Right ventricle myocardium inferior (tissue), 1 donor: ENCODE measurements at places on chromosomes 13 and 19. TPM values are rescaled to one million over a fixed set of nuclear protein-coding genes. Genes with fewer than 3 reads are reported as not detected.
A peak's percentile ranks its signal among the peaks of the same experiment; 100 is the strongest.

ZNF714 gene
- 2.7 TPM for total RNA-seq

IGLON5 gene
- not detected for total RNA-seq

VSTM2B gene
- not detected for total RNA-seq

DNAAF3 gene
- 0.73 TPM for total RNA-seq

PEAK3 gene
- 0.68 TPM for total RNA-seq

LILRA5 gene
- total RNA-seq, result 1.8 TPM

ZNF724 gene
- 1.3 TPM for total RNA-seq

LRRC8E gene
- 2.5 TPM for total RNA-seq

CKAP2 gene
- total RNA-seq, result 7.1 TPM

DNA sequence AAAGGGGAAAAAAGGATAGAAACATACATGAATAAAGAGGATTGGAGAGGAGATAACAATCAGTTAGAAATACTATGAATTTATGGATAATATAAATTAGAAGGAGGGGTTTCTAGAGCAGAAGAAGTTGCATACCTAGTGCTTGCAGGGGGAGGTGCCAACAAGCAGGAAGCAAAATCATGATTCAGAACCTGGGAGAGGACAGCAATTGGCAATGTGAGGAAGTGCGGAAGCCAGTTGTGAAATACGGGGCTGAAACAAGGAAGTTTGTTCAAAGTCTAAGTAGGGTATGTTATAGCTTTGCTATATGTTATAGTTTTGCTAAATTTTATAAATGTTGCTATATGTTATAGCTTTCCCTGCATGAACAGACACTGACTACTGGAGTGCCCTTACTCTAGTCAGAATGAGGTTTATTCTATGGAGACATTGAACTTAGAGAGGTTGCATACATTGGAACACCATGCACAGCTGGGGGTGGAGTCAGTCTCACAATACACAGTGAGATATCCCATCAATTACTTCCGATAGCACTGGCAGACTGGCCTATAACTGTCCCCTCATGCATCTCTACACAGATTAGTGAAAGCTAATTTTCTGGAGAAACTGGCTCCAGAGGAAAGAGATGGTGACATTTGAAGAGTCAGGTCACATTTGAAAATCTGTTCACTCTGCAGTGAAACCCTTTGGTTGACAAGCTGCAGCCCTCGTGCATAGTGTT is 92.1 kb downstream of the GPC6 start:
- DNase-seq, result no peak

GRCh38 chr13:95367309-95367843 is 66.1 kb upstream of the ABCC4 start:
- no peak for DNase-seq

GRCh38 chr19:40407714-40408597 is 5.2 kb downstream of the PRX start:
- DNase-seq, result no peak

DNA sequence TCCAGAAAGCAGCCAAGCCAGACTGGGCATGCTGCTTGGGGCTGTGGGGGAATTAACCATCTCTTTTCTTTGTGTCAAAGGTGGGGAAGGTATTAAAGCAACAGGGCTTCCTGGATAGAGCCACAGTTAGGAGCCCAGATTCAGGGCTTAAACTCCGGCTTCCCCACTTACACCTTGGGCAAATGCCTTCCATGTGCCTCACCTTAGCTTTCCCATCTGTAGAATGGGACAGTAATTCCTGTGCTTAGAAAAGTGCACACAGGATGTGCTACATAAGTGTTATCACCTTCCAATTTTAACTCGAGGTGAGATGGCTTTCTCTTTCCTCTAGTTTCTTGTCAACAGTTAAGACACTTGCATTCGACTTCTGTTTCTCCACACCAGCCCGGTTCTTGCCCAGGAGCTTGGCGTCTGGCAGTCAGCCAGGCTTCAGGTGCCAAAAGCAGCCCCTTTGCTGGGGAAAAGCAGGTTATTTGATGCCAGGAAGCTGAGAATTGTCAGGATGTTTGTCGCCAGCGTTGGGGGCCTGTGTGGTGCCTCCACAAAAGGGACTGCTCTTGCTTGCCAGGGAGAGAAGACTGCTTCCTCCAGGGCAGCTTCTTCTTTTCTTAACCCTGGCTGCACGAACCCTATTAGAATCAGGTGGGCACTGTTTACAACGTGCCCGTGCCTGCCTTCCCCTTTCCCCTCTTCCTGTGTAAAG is 79.2 kb downstream of the SIPA1L3 start:
- DNase-seq, result no peak

- DNase-seq, result no peak
Observed at GRCh38 chr19:571566-571974, 826 bp upstream of the BSG start.

DNA sequence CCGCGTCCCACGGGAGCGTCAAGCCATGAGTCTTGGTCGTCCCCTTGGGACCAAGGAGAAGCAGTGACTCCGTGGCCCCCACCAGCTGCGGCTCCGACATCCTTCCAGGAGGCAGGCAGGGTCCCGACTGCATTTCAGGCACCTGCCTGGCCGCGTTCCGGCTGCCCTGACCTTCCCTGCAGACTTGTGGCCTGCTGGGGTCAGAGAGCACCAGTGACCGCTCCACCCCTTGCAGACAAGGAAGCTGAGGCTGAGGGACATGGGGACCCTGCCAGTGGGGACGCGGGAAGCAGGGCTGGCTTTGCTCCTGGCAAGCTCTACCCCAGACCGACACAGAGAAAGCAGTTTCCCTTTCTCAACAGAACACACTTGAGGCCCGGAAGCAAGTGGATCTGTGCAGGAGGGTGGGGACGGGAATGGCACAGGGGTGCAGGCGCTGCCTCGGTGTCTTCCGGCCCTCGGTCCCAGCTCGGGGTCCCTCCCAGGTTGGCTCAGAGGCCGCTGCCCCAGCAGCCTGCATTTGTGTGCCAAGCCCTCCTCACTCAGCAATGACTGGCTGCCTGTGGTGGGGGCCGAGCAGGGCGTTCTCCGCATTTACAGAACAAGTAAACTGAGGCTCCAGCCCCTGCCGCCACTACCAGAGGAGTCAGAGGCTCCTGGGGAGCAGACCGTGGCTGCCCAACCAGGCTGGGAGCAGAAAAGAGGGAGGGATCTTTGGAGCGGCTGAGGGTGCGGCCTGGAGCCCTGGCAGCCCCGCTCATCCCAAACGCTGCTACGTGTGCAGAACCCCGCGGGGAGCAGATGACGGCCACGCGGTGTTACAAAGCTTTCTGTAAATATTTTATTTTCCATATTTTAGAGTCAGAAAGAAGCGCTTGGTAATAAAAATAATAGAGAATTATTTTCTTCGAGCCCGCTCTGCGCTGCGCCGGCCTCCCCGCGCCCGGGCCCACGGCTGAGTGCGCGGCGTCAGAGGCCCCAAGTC is 43.9 kb downstream of the GAS6 start:
- DNase-seq, result peak; percentile 64

DNA sequence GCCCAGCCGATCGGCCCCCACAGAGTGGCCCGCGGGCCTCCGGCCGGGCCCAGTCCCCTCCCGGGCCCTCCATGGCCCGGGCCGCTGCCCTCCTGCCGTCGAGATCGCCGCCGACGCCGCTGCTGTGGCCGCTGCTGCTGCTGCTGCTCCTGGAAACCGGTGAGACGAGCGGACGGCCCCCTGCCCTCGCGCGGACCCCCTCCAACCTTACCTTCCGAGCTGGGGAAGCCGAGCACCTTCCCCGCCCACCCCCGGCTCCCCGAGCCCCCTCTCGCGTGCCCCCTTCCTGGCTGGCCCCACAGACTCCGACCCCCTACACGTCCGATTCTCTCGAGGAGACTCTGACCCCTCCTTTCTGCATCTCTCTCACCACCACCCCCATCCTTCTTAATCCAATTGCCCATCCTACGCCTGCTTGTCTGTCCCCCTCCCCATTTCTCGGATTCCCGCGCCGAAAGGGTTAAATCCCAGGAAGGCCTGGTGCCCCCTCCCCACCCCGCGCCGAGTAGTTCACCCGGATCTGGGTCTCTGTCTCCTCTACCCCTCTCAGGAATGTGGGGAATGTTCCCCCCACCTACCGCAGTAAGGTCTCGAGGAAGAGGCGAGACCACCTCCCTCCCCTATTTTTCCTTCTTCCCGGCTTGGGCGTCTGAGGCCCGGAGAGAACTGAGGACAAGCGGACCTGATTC is 502 bp downstream of the NECTIN2 start:
- no peak for DNase-seq

DNA sequence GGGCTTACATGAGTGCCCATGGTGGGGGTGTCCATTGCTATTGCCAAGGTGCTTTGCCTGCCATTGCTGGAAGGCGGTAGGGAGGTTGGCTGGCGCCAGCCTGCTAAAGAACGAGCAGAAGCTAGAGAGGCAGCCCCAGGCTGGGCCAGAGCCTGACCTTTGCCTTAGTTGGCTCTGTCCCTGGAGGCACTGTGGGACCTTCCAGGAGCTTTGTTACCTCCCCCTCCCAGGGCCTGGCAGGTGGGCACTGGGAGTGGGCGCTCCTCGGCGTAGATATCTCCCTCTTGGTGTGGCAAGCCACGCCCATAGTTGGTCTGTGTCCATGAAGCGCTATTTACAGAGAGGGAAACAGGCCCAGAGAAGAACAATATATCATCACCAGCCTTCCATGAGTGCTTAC is 2.3 kb upstream of the SLC25A42 start:
- DNase-seq, result no peak

- no peak for DNase-seq
Observed at GRCh38 chr13:114067886-114068651, 64.4 kb downstream of the RASA3 start.

DNA sequence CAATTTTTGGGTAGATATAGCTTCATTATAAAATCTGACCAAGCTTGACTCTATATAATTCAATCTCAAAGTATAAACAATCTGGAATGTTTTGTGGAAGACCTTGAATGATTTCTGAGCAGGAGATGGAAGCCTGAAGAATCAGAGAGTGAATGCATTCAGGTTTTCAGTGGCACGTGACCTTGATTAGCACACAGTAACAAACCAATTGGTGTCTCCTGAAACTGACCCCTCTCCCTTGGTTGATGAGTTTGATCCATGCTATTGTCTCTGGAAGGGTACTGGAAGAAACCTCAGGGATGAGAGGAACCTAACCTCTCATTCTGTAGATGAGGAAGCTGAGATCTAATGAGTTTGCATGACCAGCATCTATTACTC is 39.6 kb downstream of the PCDH8 start:
- no peak for DNase-seq

DNA sequence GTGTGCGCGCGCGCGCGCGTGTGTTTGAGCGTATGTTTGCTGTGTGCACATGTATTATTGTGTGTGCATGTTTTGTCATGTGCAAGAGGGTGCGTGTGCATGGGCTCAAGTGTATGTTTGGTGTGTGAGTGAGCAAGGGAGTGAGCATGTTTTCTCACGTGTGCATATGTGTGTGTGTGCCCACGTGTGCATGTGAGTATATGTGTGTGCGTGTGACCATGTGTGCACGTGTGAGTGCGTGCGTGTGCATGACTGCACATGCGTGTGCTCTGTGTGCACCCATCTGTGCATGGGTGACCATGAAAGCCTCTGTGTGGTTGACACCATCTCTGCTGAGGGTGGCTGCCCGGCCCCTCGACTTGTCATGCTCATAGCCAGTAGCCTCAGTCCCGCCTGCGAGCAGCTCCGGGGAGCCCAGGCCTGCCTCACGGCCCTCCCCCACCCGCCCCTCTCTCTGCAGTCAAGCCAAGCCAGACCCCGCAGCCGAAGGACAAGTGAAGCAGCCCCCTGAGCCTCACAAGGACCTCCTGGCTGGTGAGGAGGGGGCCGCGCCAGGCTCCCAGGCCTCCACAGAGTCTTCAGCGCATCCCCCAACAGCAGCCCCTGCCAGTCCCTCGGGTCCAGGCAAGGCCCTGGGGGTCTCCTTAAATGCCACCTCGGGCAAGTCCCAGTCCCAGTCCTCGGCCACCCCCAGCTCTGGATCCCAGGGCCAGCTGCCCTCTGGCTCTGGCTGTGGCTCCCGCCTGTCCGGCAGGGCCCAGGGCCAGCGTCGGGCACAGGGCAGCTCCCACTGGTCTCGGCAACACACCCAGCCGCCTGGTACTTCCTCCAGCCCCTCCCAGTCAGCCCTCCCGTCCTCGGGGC is 6.0 kb downstream of the REEP6 start:
- peak; percentile 60 for DNase-seq

DNA sequence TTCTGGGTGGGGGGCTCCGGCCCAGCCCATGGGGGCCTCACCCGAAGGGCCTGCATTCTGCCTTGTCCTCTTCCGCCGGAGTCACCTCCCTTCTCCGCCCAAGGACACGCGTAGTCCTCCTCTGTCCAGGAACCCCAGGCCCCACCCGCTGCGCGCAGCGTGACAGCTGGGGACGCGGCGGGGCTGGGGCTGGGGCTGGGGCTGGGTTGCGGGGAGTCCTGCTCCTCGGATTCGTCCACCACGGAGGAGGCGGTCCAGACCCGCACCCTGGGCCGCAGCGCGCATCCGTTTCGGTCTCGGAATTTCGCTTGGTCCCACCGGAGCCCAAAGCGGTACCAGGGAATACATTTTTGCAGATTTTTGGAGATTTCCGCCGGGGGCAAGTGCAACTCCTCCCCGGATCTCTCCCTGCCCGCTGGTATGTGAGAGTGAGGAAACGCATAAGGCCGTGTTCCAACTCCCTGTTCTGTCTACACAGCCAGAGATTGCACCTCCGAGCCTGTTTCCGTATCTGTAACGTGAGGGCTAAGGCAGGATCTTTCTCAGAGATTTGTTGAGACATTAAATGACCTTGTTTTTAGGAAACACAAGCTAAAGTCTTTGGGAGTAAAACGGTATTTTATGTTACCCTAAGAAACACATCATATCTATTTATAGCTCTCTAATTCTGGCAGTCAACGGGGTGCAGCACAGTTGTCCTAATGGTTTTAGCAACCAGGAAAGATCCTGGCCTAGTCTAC is at the start of gene COX7A1:
Gene COX7A1 (minus strand): TSS at position 96 of the 740 bp plus-strand sequence. CDS start 40 bp downstream, at position 56.
- peak; percentile 87 for DNase-seq

DNA sequence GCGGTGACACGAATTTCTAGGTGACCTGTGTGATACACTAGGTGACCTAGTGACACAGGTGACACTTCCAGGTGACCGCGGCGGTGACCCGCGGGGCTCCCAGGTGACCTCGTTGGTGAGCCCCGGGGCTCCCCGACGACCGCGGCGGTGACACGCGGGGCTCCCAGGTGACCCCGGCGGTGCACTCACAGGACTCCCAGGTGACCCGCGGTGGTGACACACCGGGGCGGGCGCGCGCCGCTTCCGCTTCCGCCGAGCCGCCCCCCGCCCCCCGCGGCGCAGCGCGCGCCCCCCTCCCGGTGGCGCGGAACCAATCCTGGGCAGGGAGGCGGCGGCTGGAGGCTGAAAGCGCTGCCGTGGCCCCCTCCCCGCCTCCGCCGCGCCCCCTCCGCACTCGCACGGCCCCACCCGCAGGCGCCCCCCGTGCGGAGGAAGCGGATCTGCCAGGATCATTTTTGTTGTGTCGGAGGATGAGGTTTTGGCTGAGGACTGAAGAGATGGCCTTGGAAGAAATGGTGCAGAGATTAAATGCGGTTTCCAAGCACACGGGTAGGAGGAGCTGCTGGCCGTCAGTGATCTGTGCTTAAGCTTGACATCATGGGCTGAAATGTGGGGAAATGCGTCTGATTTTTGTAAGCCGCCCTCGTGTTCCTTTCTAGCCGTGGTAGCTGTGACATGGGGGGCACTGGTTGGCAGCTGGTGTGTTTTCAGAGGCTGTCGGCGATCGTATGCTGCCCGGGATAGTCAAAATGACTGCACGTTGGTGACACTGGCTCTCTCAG is at the start of gene MCF2L:
Gene MCF2L (plus strand): TSS at position 305 of the 782 bp plus-strand sequence. CDS start 166 bp downstream, at position 471.
- no peak for DNase-seq

GRCh38 chr13:40341096-40341471 is 325.4 kb downstream of the FOXO1 start:
- no peak for DNase-seq

GRCh38 chr13:98144801-98145350 is 2.0 kb downstream of the FARP1 start:
- no peak for DNase-seq
